Urinary bladder (tissue), 4 donors: ENCODE measurements at places on chromosomes 3 and 15. TPM values are rescaled to one million over a fixed set of nuclear protein-coding genes. Genes with fewer than 3 reads are reported as not detected.

HCLS1 gene
- polyA plus RNA-seq = 44.9 TPM

ITPKA gene
- polyA plus RNA-seq = 2.0 TPM

TMOD2 gene
- 5.7 TPM for polyA plus RNA-seq

MEIS2 gene
- polyA plus RNA-seq = 79.8 TPM

STAC gene
- 1.5 TPM for polyA plus RNA-seq

MELTF gene
- polyA plus RNA-seq = 4.9 TPM

ANKUB1 gene
- not detected for polyA plus RNA-seq

ABHD17C gene
- 9.0 TPM for polyA plus RNA-seq

SEMA7A gene
- 5.1 TPM for polyA plus RNA-seq

SAXO2 gene
- polyA plus RNA-seq = 0.49 TPM

EPHB1 gene
- polyA plus RNA-seq = 0.67 TPM

GOLGA6D gene
- polyA plus RNA-seq = not detected

RASGRP1 gene
- polyA plus RNA-seq = 0.18 TPM

ACTRT3 gene
- polyA plus RNA-seq = 2.4 TPM

LOXL1 gene
- 57.9 TPM for polyA plus RNA-seq

CPNE9 gene
- 0.18 TPM for polyA plus RNA-seq

COL6A6 gene
- polyA plus RNA-seq = 0.04 TPM

TGM4 gene
- polyA plus RNA-seq = not detected

CHRNA7 gene
- 2.0 TPM for polyA plus RNA-seq

ST3GAL6 gene
- polyA plus RNA-seq = 3.1 TPM

PXYLP1 gene
- polyA plus RNA-seq = 6.2 TPM

COMMD2 gene
- 13.7 TPM for polyA plus RNA-seq

GOLGA8G gene
- not detected for polyA plus RNA-seq

SLC2A2 gene
- polyA plus RNA-seq = 0.09 TPM

ZNF860 gene
- polyA plus RNA-seq = 2.4 TPM

KLHL6 gene
- polyA plus RNA-seq = 0.76 TPM

ERICH6 gene
- polyA plus RNA-seq = not detected

C2CD4A gene
- 0.05 TPM for polyA plus RNA-seq

KIF23 gene
- polyA plus RNA-seq = 0.79 TPM

SLC24A5 gene
- not detected for polyA plus RNA-seq

LRRC2 gene
- 4.2 TPM for polyA plus RNA-seq

CPLX3 gene
- 0.22 TPM for polyA plus RNA-seq

NR2F2 gene
- polyA plus RNA-seq = 66.2 TPM

EXD1 gene
- not detected for polyA plus RNA-seq

ACKR4 gene
- 2.1 TPM for polyA plus RNA-seq

CFAP20DC gene
- 0.39 TPM for polyA plus RNA-seq

BCL2A1 gene
- polyA plus RNA-seq = 1.8 TPM

NRROS gene
- polyA plus RNA-seq = 7.2 TPM

GOLGA6C gene
- not detected for polyA plus RNA-seq

GNB4 gene
- polyA plus RNA-seq = 15.1 TPM

STOML1 gene
- polyA plus RNA-seq = 25.5 TPM

TGM5 gene
- 0.16 TPM for polyA plus RNA-seq

RYR3 gene
- polyA plus RNA-seq = 5.1 TPM

WDR72 gene
- polyA plus RNA-seq = 0.10 TPM

UCN2 gene
- polyA plus RNA-seq = 0.81 TPM

NEK10 gene
- polyA plus RNA-seq = 2.0 TPM
